ENCODE measurements at places on chromosomes 3 and 15.

- DNase-seq = no peak
Observed at GRCh38 chr15:71111181-71111565, 4.1 kb upstream of the THSD4 start.

- no peak for DNase-seq
Observed at GRCh38 chr15:41979493-41980266, 7.3 kb upstream of the EHD4 start.

DNA sequence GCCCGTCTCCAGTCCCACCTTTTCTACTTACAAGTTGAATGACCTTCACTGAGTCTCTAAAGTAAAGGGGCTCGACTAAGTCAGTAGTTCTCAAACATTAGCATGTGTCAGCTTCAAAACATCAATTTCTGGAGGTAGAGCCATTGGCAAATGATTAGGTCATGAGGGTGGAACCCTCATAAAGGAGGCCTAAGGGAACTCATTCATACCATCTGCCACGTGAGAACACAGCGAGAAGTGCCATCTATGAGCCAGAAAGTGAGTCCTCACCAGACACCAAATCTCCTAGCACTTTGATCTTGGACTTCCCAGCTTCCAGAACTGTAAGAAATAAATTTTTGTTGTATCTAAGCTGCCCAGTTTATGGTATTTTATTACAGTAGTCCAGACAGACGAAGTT is 129.8 kb downstream of the MEX3B start:
- no peak for DNase-seq

DNA sequence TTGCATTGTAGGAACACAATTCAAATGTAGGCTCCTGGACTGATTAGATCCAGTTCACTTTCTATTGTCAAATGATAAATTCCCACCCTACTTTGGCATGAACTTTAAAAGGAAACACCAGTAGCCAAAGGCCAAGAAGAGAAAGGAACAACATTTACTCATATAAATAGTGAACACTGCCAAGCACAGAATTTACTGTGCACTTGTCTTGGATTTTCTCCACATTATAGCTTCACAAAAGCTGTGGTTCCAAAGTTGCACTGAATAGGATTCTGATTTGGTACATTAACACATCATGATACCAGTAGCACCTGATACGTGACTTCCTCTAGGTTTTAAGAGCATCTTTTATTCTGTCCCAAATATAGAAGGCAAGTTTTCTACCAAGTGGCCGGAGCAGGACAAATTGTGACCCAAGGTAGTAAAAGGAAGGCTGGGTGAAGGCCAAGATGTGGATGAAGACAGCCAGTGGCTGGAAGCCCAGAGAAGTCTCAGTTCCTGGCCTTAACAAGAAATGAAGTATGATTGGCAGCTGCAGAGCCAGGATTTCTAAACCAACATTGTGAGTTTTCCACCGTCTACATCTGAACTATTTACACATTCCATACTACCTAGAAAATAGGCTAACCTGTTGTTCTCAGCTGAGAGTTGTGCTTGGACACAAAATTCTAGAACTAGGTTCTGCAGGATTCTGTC is 206.7 kb downstream of the THRB start:
- DNase-seq = no peak

DNA sequence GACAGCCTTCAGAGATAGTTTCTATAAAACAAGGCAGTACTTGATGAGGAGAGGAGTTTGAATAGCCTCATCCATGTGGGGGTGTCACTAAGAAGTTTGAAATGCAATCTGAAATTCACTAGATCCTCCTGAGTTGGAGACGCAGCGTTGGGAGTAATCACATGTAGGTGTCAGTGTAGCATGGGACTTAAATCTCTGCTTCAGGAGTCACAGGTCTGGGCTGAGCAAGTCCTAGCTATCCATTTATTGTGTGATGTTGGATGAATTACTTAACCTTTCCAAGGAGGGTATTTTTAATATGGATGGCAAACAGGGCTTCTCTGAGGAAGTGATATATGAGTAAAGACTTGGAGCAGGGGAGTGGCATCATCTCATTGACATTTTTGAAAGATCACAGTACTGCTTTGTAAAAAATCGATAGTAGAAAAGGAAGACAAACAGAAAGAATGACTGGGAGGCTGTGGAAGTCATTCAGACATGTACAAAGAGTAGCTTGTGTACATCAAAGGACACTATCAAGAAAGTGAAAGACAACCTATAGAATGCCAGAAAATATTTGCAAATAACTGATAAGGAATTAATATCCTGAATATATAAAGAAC is 17.1 kb downstream of the CP start:
- DNase-seq = no peak

DNA sequence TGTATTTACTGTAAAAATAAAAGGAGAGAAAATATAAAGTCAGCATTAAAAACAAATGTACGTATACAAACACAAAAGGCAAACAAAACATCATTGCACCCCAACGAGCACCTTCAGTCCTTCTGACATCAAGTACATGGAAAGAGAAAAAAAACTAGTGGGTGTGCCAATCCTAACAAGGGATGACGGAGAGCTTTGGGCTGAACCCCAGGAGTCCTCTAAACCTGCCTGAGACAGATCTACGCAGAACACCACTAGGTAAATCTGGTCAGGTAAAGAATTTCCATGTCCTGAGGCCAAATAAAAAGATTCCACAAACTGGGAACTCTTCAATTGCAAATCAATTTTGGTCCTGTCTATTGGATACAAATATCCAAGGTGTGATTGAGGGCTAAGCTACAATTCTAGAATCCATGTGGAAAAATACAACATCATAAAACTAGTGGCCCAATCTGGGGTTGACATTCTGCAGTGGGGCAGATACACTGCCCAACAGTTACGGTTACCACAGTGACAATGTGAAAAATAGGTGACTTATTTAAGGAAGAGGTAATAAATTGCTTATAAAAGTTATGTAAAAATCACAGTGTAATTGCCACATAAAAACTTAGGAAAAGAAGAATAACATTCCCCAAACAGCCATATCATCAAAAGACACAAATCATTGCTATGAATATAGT is 14.2 kb downstream of the IFT80 start:
- no peak for DNase-seq

GRCh38 chr3:164320962-164321361 is 757.3 kb downstream of the SI start:
- DNase-seq = no peak

GRCh38 chr15:90708516-90708915 is 8.6 kb upstream of the BLM start:
- no peak for DNase-seq

DNA sequence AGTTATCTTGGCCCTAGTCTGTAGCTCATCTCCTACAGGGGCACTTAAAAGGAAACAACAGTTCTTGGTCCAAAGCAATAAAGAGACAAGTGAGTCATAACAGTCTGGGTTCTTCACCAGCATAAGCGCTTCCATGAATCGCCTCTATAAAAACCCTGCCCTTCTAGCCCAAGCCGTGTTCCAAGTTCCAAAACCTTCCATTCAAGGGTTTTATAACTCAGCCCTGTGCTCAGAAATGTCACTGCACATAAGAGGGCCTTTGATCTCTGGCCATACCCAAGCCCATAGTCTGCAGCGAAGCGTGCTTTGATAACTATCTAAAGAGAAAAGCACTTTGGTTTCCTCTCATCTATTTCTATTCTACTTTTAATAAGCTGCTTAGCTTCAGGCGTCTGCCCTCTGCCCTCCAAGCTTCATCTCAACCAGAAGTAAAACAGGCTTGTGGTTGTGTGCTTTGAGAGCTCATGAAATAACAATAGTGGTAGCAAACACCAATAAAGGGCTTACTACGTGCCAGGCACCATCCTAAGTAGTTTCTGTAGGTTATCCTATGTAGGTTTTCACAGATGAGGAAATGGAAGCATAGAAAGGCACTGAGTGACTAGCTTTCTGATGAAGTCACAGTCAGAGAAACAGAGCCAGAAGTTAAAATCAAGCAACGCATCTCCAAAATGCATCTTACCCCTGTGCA is 64.0 kb upstream of the AKAP13 start:
- DNase-seq = no peak

DNA sequence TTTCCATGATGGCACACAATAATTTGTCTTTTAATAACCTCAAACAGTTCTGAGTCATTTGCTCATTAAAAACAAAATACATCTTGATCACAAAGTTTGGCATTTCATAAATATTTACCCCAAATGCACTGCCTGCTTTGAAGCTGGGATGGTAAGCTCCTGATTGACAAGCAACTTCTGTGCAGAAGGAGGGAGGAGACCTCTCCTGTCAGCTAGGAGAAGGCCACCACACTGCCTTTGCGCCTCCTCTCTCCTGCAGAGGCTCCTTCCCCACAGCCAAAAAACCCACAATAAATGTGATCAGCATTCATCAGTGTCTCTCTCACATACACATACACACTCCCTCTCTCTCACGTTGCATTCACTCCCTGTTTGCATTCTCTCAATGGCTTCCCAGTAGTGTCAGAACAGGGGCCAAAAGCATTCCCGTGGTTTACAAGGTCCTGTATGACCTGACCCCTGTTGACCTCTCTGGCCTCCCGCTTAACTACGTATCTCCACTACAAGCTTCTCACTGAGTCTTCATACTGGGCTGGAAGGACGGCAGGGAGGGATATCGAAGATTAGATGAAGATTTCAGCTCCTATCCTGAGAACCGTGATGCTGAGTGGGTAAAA is 216.4 kb downstream of the FOXP1 start:
- no peak for DNase-seq

DNA sequence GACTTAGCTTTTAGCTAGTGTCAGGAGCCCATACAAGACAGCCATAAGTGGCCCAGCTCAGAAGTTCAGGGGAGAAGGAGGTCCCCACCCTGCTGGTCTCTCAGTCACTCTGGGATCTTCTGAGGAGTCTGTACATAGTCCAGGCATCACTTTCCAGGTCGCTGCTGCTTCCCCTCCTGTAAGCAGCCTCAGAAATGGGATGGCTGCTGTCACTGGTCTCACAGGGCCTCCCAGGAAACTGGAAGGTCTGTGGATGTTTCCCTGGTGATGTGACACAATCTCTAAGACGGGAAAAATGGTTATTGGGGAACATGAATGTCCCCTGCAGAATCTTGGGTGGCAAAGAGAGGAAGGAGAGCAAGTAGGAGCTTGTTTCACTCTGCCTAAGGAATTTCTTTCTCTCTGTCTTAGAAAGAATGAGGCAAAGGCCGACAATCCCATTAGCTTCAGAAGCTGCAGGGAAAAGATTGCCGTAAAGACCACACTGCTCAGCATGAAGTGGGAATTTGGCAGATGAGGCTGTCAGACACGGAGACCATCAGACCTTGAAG is 43.2 kb upstream of the TNFAIP8L3 start:
- no peak for DNase-seq

GRCh38 chr3:52742418-52743041 is 28.2 kb downstream of the NEK4 start:
- no peak for DNase-seq

DNA sequence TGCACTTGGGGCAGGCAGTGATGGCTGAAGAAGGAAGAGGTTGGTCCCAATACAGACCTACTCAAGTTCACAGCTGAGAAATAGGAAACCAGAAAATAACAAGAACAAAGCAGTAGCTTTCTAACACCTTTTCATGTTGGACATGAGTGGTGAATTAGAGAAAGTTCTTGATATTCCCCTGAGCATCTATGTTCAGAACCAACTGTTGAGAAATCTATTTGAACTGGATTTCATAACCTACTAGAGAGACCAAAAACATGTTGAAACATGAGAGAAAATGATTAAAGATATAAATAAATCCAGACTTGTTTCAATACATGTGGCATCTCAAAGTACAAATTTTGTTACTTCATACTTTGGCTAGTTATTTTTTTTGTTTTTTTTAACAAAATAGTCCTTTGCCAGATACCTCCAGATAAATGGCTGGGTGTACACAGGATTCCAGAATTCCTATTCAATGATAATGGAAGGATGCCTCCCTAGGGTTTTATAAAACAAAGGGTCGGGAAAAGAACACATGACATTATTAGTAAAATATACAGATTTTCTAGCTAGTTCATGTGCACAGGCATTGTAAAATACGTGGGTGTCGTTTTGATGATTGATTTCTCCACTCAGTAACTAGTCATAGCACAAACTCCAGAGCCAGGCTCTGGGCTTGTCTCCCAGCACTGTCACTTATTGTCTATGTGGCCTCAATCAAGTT is 34.4 kb upstream of the TNFSF10 start:
- DNase-seq = no peak

GRCh38 chr3:115571413-115571812 is 51.9 kb upstream of the GAP43 start:
- no peak for DNase-seq

DNA sequence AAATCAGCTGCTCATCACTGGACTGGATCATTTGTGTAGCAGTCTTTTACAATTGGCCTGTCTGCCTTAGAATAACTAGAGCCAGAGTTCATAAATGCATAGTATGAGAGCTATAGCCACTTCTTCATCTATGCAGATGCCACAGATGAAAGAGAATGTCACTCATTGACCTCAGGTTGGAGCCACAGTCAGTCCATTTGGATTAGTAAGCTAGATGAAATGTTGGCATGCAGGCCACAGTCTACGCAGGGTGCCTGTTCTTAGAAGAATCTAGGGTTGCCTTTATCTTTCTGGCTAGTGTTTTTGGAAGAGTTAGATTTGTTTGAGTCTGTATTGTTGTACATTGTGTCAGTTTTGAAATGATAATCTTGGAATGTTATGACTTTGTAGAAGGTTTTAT is 25.4 kb upstream of the EDEM1 start:
- DNase-seq = no peak

GRCh38 chr3:141392416-141392815 is 24.1 kb downstream of the ZBTB38 start:
- no peak for DNase-seq

GRCh38 chr15:69125236-69125635 is 35.2 kb upstream of the GLCE start:
- no peak for DNase-seq

GRCh38 chr3:186896875-186897274 is 33.5 kb upstream of the ST6GAL1 start:
- DNase-seq = no peak

- DNase-seq = no peak
Observed at GRCh38 chr3:64675687-64676247, 12.0 kb downstream of the ADAMTS9 start.

DNA sequence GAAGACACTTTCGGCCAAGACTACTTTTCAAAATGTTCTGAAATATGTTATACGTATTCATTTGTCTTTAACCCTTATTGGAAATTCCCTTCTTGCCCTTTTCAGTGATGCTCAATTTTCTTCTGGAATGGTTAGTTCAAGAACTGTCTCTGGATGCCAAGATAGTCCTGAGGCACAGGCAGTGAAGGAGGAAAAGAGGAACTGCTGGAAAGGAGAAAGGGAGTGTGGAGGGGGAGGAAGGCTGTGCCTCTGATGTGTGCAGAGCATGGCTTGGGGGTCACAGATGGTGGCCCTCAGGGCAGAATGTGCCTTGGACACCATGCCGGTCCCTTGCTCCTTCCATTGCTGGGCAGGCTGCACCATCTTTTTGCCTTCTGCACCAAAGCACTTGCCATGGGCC is 73.7 kb downstream of the CEP63 start:
- DNase-seq = no peak

Data from NCI-H2029 treated with DMSO at 0.1 percent for 48 hours (cell line).